ENCODE measurements at places on chromosomes 3 and 15.

GRCh38 chr3:188433521-188434150, 279.7 kb downstream of the LPP start:
- DNase-seq: no peak

- no peak for DNase-seq
Observed at GRCh38 chr3:122912772-122913538, 114.6 kb downstream of the SEMA5B start.

GRCh38 chr3:20264900-20265567, 79.0 kb upstream of the SGO1 start:
- no peak for DNase-seq

DNA sequence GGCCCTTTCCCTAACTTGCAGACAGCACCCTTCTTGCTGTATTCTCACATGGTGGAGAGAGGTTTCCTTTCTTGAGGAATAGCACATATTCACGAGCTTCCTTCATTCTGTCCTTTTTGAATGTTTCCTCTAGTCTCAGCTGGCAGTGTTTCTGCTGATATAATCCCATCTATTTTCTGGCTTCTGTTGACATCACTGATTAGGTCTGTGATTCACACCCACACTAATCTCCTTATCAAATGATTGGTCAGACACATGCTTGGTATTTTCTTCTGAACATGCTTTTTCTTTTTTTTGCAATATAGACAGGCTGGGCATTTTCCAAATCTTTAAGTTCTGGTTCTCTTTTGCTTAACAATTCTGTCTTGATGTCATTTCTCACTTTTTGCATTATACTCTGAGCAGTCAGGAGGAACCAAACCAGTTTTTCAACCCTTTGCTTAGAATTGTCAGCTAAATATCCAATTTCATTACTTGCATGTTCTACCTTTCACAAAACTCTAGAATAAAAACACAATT, 65.4 kb downstream of the OXSM start:
- no peak for DNase-seq

DNA sequence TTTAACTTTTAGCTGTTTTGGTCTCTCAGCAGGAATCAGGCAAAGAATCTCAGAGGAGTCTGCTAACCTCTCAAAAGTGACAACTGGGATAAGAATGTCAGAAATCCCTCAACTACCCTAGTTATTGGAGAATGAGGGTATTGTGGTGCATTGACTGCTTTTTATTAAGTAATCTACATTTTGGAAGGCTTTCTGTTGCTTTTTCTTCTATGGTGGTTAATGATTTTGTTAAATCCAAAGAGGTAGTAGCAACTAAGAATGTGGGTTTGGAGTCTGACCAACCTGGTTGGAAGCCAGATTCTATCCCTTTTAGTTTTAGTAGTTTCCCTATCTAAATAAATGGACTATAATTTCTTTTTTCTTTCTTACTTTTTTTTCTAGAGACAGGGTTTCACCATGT, 94.7 kb upstream of the RNF7 start:
- DNase-seq: no peak

Data from stimulated activated CD8-positive, alpha-beta memory T cell treated with anti-CD3 and anti-CD28 coated beads, Interleukin-2, amount 100 ng/mL, for 1 hour (primary cell).